ENCODE measurements at places on chromosomes 3 and 15.
A peak's percentile ranks its signal among the peaks of the same experiment; 100 is the strongest.

- no peak for DNase-seq
Measured at GRCh38 chr3:16794257-16794656, 90.5 kb upstream of the PLCL2 start.

DNA sequence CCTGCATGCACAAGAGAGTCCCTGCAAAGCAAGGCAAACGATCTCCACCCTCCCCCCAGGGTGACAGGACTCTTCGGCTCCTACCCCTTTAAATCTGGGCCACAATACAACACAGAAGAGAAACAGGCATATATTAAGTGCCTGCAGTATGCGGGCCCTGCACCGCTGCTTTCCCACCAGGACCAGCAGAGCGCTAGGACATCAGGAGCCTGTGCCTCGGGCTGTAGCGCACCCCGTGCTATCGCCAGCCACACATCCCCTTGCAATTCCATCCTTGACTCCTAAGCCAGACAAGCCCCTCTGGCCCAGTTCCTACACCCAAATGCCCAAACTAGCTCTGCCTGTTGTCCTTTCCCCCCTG is 4.1 kb downstream of the GALNT15 start:
- DNase-seq, result no peak

- no peak for DNase-seq
Measured at GRCh38 chr3:62319570-62320243, 53.6 kb downstream of the FEZF2 start.

- DNase-seq, result peak; percentile 72
Measured at GRCh38 chr3:9183811-9184460, 65.5 kb downstream of the SRGAP3 start.

- peak; percentile 48 for DNase-seq
Measured at GRCh38 chr15:70121624-70122302, 24.0 kb upstream of the TLE3 start.

- no peak for DNase-seq
Measured at GRCh38 chr3:167110901-167111300, 269.2 kb downstream of the ZBBX start.

DNA sequence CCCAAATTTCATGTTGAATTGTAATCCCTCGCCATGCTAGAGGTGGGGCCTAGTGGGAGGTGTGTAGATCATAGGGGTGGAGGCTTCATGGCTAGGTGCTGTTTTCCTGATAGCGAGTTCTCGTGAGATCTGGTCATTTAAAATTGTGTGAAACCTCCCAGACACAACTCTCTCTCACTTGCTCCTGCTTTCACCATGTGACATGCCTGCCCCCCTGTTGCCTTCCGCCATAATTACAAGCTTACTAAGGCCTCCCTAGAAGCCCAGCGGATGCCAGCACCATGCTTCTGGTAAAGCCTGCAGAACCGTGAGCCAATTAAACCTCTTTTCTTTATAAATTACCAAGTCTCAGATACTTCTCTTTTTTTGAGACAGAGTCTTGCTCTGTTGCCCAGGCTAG is 36.0 kb downstream of the CCDC54 start:
- no peak for DNase-seq

DNA sequence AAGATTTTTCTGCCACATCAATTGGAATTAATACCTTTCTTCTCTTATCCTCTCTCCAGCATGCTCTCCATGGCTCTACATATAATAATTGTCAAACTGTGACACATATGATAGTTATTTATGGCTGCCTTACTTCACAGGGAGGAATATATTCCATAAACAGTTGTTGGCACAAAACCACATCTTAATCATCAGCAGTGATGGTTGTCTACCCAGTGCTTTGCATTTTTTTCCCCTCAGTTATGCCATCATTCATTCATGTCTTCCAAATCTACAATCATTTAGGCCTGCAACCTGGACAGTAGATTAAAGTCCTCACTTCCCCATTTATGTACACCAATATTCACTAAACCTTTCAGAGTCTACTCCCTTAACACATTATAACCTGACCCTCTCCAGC is 107.7 kb downstream of the THRB start:
- DNase-seq, result no peak

DNA sequence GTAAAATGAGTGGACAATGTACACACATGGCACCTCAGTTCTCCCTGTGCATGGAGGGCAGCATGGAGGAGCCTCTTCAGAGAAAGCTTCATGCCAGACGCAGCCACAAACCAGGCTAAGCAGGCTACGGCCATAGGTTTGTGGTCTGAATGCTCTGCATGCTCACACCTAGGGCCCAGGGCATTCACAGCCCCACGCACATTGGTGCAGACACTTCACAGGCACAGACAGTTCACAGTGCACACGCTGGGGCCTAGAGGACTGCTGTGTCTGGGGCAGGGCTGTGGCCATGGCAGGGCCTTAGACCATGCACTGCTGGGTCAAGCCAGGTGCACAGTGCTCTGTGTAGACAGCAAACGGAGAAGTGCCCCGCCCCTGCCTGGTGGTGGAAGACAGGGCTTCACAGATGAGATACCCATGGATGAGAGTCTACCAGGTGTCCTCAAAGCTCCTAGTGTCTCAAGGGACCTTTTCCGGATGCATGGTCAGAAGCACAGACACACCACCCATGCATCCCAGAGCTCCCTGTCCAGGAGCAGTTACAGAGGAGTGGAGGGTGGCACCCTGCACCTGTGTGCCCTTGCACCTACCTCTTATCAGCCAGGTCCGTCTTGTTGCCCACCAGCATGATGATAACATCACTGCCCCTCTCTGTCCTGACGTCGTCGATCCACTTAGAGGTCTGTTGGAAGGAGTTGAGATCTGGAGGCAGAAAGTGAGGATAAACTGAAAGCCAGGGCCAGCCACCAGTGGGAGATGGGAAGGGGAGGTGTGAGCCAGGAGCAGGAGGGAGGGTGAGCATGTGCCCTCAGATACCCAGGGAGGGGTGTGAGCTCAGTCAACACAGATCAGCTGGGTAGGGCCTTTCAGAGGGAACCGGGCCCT is 33.5 kb downstream of the SRPRB start:
- no peak for DNase-seq

- no peak for DNase-seq
Measured at GRCh38 chr15:58522865-58523264, 91.1 kb downstream of the LIPC start.

DNA sequence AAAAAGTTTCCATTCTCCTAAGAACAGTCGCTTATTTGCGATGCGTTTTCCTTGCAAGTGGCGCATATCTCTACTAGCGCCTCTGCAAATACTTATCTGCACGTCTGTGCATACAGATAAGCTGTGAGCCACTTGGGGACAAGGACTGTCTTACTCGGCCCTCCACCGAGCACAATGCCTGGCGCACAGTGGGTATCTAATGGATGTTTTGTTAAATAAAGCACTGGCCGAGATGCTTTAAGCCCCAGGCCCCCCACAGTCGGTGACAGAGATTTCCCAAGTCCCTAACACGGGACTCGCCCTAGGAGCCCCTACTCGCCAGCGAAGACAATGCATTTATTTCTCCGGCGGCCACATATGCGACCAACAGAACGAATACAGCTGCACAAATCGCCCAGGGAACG is 503 bp downstream of the HLTF start:
- DNase-seq, result peak; percentile 46

DNA sequence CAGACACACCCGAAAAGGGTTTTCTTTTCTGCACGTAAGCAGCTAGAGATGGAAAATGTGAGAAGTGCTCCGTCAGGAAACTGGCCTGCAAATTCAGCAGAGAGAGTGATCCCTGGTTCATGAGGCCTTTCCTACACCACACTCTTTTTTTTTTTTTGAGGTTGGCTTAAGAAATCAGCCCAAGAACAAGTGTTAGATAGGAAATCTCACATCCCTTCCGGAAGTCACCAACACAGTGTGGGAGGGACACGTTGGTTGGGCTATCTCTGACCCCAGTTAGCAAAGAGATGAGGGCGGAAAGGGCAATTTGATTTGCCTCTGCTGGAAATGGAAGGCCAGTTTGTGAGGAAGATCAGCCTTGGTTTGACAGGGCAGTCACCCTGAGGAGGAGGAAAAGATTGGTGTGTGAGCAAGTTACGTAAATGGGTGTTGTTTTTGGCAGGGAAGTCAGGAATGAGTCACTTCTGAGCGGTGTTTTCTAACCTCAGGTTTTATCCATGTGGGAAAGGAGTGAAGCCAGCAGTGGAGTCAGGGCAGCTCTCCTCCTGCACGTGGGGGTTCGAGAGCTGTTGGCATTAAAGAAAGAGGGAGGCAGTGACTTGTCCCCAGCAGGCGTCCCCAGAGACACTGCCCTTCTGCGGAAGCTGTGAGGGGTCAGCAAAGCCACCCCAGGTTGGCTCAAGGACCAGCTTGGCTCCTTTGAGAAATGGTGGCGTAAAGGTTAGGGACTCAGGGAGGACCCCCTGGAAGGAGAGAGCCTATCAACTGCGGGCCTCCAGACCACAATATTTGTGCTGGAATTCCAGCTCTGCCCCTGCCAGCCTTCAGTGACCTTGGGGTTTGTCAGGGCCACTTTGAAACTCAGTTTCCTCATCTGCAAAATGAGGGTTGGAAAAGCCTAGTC is 237.6 kb upstream of the BHLHE40 start:
- DNase-seq, result no peak

GRCh38 chr3:127684871-127685707 is 12.3 kb downstream of the ABTB1 start:
- no peak for DNase-seq

GRCh38 chr15:81024936-81025335 is 24.2 kb downstream of the TLNRD1 start:
- DNase-seq, result no peak

DNA sequence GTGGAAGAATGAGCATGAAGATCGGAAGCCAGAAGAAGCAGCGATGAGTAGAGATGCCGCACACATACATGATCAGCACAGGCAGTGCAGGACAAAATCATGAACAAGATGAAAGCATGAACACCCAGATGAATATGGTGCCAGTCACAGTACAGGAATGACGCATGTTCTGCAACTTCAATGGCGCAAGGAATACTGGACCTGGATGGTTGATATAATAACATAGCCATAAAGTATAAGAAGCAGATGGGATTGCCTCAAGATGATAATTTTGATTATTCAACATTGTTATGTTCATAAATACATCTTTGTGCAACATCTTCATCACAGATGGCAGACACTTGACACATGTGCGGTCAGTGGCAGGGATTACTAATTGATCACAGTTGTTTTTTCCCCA is 59.7 kb upstream of the SLCO3A1 start:
- DNase-seq, result no peak

- no peak for DNase-seq
Measured at GRCh38 chr3:143171141-143171980, 51.8 kb downstream of the CHST2 start.

- DNase-seq, result no peak
Measured at GRCh38 chr3:133991209-133991608, 38.5 kb downstream of the SLCO2A1 start.

DNA sequence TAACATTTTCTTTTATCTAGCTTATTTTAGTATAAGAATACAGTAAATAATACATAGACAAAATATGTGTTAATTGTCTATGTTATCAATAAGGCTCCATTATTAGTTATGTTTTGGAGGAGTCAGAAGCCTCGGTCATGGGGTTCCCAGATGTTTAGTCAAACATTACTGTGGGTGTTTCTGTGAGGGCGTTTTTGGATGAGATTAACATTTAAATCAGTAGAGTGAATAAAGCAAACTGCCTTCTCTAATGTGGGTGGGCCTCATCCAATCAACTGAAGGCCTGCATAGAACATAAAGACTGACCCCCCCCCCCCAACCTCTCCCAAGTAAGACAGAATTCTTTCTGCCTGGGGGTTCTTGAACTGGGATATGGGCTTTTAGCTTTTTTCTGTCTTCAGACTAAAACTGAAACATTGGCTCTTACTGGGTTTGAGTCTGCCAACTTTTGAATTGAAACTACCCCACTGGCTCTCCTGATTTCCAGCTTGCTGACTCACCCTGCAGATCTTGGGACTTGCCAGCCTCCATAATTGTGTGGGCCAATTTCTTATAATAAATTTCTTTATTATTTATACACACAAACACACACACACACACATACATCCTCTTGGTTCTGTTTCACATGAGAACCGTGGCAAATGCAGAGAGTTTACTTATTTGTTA is 192.0 kb downstream of the TPRG1 start:
- no peak for DNase-seq

- DNase-seq, result no peak
Measured at GRCh38 chr3:140292684-140293083, 357.7 kb downstream of the CLSTN2 start.

DNA sequence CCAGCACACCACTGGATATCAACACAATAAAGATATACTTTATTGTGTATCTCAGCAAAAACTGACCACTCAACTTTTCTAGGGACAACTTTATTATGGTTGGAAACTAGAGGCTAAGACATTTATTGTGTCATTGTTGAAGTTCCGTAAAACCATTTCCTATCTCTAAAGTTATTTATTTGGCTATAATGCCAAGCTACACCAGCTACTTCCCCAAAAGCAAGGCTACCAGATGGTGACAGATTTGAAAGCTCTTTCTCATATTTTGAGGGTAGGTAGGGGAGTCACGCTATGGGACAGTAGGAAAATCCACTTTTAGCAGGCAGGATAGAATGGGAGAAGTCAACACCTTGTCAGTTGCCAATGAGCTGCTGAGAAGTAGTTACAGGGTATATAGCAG is 834.6 kb upstream of the CFAP20DC start:
- DNase-seq, result no peak

DNA sequence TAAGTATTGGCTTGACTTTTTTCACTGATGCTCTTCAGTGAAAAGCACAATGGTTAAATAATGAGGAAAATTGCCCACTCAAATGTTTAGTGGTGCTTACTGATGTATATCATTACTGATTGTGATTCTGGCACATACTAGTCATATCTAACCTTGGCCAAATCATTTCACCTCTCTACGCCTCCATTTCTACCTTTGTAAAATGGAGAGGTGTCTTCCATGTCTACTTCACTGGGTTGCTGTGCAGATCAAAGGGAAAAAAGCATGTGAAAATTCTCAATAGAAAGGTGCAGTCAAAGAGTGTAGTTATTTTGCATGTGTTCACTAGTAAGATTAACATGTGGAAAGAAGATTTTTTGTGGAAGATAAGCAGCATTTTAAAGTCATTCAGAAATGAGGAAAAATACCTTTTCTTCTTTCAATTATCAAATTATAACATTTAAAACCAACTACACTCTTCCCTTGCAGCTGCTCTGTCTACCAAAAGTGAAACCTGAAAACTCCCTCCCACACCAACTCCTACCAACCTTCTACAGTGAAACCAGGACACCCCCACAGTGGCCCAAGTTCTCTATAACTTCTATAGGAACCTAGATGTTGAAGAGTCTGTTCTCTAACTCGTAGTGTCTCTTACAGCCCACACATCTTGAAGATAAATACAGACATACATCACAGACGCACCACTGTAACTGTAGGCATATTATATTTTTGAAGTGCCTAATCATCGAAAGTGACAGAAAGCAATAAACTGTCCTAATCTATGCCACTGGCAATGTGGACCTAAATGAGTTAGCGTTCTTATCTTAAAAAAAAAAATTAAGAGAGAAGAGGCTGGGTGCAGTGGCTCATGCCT is 1.4 kb downstream of the CD200R1 start:
- DNase-seq, result no peak

Measured in D341Med (cell line).